Activated T-cell treated with anti-CD3 and anti-CD28 coated beads for 48 hours (primary cell): ENCODE measurements at places on chromosomes 13 and 19.

DNA sequence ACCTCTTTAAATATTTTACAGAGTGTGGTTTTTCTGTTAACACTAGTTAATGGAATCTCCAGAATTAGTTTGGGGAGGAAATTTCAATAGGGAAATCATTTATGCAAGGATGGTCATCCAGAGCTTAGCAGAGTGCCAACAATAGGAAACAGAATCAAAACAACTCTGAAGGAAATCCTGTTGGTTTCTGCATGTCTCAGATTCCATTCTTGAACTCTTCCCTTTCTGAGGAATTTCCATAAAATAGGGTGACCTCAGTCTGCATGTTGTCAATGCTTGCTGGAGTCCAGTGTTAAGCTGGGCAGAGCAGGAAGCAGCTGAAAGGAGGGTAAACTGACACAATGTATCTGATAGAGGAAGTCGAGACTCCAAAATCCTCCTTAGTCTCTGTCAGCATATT is 16.9 kb downstream of the CBY2 start:
- no peak for DNase-seq

DNA sequence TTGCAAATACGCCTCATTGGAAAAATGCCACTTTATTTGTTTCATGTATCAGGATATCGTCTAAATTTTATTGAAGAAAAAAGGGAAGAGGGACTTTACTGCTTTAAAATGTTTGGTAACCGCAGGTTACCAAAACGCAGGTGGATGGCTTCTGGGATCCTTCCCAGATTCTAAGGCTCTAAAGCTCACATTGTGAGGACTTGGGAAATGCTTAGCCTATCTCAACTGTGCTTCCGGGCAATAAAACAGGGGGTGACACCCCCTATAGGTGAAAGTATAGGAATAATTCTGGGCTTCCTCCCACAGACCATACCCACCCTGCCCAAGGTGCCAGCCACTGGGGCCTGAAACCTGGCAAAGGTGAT is 73.2 kb upstream of the IPO5 start:
- no peak for DNase-seq

GRCh38 chr19:44164327-44164672 is 600 bp upstream of the ZNF226 start:
- DNase-seq, result no peak

- DNase-seq, result no peak
These were observed 2695.8 kb downstream of the PCDH9 start for GRCh38 chr13:64534302-64534701.

- no peak for DNase-seq
These were observed 2.7 kb downstream of the NBEA start for GRCh38 chr13:34944751-34945150.

DNA sequence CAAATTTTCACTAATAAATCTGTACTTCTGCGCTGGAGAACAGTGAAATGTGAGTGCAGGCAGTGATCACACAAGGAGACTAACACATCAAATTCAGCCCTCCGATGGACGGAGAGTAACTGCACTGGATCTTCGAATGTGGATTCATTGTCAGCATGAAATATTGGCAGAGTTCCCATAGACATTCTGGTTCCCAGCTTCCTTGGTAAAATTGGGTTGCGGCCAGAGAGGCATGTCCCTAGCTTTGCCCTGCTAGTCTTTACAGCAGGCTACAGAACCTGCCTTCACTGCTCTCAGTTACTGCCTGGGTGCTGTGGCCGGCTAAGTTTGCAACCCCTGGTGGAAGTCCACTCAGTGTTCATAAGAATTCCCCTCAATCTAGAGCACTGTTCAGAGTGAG is 32.3 kb upstream of the UQCRFS1 start:
- no peak for DNase-seq

DNA sequence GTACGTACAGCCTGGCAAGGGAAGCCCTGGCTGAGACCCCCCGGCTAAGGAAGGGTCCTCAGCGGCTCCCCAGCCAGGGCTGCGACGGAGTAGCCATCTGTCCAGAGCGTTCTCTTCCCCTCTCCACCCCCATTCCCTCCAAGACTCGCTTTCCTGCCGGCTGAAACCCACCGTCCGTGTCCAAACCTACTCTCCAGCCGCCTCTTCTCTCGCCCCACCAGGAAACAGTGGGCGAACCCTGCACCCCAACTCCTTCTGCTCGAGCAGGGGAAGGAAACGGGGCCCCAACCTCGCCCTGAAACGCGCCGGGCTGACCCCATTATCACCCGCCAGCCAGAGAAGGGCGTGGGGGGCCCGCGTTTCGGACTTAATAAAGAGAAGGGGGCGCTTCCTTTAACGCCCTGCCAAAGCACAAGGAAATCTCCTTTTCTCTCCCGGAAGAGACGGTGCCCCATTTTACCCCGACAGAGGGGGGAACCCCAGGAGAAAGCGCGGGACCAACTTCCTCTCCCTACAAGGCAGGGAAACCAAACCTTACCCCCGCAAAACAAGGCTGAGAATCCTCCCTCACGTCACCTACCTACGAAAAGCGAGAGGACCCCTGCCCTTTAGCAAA is 2.5 kb downstream of the ZC3H4 start:
- peak; percentile 43 for DNase-seq

DNA sequence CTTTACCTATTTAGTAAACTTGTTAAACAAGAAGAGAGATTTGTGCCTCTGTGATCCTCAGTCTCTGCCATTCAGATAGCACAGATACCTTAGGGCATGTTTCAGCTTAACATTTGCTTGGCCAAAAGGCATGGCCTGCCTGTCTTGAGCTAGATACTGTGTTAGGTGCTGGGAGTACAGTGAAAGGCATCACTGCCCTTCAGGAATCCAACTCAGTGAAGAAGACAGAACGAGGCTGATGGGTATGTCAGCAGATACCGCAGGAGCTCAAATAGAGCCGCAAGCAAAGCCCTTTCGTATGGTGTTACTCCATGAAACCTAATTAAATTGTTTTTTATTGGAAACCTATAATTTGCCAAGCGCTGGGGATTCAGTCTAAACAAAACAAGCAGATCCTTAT is 12.9 kb downstream of the ZNF507 start:
- no peak for DNase-seq

DNA sequence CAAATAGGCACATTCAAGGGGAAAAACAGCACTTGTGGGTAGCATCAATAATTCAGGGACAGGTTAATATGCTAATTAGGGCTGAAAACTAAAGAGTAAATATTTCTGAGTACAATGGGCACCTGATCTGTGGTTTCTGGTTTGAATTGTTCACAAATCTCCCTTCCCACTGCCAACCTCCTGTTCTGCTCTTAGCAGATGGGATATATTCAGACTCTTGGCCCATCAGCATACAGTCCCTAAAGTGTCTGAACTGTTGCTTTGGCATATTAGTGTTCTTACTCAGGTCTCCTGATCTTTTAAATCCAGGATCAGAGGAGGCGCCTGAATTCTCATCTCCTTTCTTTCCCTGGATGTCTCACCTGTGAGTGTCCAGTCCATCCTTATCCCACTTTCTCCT is 8.2 kb upstream of the LRCH1 start:
- DNase-seq, result no peak

DNA sequence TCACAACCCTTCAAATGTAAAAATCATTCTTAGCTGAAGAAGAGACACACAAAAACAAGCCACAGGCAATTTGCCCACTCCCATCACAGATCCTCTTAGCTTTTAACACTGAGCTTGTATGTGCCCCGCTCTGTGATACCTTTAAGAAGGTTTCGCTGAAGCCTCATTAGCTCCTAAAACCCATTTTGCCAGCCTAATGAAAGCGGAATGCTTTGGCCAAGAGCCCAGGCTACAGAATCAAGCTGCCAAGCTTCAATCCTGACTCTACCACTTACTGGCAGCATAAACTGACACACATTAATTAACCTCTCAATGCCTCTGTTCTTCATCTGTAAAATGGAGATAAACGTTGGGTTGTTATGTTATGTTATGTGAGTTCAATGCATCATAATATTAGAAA is 10.5 kb downstream of the ZNF112 start:
- DNase-seq, result no peak

- DNase-seq, result no peak
These were observed 12.1 kb downstream of the SAE1 start for GRCh38 chr19:47142779-47143178.

DNA sequence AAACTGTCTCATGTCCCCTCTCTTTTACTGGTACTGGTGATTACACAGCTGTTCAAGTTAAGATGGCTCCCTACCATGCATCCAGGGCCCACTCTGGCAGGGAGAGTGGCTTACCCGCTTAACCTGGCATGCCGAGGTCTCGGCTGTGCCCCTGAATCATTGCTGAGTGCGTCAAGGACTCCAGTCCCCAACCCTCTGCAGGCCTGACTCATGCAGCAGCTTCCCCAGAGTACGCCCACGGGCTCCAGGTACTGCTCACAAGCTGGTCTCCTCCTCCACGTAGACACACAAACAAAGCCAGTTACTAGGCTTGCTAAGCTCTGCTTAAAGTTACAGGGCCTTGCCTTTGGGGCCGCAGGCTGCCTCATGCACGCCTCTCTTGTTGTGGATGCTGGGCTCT is 447.4 kb downstream of the COG6 start:
- DNase-seq, result peak; percentile 89

- DNase-seq, result no peak
These were observed 166.9 kb downstream of the DLEU7 start for GRCh38 chr13:50676602-50677001.

DNA sequence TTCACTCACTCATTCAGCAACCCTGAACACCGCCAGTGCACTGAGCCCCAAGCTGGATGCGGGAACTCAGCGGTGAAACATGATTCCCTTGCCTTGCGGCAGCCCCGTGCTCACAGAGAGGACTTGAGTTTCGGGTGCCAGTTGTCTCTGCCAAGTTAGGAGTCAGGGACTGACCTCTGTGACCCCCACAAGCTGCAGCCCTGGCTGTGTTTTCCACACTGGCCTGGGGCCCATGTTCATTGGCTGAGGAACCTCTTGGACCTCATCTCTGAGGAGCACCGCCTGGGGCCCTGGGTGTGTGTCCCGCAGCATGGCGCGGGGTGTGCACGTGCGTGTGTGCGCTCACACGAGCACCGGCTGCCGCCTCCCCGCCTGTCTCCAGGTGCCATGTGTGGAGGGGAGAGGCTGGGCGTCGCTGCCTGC is 31.0 kb downstream of the CAPN12 start:
- no peak for DNase-seq

DNA sequence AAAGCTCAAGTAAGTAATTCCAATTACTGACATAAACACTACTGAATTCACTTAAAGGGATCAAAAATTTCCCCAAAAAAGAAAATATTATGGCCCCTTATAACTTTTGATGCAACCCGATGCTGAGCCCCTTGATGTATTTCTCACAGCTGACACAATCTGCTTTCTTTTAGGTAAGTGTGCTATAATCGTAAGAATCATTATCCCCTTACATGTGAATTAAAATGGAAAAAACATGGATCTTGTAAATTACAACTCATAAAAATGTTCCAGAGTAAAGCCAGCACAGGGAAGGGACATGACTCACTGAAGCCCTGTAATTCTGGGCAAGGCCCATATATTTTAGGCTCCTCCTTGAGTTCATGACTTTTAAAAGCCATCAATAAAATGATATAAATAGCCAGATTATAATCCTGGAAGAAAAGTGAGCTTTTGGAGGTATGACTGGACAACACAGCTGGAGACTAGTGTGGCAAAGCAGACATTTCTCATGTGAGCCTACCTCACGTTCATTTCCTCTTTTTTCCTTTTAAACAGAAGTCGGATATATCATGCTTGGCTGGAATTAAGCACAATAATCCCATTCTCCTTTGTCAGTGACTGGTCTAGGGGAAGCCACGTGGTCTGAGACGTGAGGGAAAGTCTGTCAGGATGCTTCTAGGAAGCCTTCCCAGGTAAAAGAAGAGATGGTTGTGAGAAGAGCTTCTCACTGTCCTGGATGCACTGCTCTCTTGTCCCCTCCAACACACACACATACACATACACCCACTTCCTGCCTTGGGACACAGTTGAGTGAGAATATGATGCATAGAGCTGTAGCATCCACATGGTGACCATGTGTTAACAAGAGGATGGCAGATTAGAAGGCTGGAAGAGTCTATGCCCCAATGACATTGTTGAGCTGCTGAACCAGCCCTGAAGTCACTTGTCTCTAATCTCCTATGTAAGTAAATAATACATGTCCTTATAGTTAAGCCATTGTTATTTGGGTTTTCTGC is 165.4 kb downstream of the RGCC start:
- DNase-seq, result no peak

DNA sequence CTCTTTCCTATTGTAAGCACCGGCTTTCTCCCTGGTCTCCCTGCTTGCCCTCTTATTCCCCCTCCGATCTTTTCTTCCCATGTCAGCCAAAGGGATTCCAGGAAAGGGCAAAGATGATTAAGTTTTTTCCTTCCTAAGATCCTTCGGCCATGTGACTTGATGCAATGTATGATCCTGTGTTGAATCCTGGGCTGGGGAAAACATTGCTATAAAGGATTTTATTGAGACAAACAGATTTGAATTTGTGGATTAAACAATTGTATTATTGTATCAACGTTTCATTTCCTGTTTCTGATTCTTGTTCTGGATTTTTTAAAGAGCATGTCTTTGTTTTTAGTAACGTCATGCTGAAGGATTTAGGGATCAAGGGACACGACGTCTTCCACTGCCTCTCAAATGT is 16.9 kb upstream of the ZNF541 start:
- DNase-seq, result no peak

DNA sequence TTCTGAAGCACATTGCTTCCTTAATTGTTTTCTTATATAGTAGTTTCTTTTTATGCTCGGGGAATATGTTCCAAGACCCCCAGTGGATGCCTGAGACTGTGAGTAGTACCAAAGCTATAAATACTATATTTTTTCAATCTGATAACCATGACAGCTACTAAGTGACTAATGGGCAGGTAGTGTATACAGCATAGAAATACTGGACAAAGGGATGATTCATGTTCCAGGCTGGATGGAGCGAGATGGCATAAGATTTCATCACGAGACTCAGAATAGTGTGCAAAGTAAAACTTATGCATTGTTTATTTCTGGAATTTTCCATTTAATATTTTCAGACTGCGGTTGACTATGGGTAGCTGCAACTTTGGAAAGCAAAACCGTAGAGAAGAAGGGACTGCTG is 47.9 kb upstream of the OLFM4 start:
- DNase-seq, result no peak
